ENCODE measurements at places on chromosomes 7 and 10. TPM values are rescaled to one million over a fixed set of nuclear protein-coding genes. Genes with fewer than 3 reads are reported as not detected.

DNA sequence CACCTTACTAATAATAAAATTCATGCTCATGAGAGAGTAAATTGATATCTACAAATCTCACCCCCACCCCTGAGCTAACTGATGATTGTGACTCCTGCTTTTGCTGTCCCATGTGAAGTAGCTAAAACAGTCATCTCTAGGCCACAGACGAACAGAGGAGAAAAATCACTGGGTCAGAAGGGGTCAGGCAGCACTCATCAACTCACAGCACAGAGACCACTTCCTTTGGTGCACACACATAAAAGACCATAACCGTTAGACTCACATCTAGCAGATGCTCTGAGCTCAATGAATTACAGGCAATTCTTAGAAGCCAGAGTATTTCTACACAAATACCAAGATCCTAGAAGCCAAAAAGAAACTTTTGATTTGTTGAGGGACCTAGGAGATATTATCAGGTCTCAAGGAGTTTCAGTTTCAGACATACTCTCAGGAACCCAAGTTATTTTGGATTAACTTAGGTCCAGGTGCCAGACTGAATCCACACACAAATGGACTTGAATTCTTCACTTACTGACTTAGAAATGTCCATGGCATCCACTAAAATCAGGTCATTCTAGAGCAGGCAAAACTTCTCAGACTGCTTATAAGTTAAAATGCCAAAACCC, 65.0 kb upstream of the TES start:
- DNase-seq: no peak

Gene ASIC3
- total RNA-seq: not detected

DNA sequence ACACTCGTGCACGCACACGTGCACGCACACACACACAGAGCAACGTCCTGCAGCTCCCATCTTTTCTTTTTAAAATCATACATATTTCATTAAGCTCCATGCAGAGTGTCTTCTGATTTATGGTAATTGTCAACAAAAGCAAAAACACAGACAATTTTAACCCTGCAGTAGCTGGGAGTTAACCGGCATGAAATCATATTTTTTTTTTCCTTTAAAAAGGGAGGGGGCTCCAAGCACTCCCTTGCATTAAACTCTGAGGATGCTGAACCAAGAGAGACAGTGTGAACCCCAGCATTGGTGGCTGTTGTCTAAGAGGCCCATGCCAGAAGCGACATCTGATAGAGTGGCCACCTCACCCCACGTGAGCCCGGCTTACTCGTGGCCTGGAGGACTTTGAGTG, 542.6 kb downstream of the DNAJB6 start:
- DNase-seq: no peak

GRCh38 chr10:100291356-100291755, 4.9 kb upstream of the BLOC1S2 start:
- DNase-seq: no peak

Gene CALCR
- total RNA-seq: not detected

Gene HOXA3
- 5.5 TPM for total RNA-seq

Gene CYP3A7
- not detected for total RNA-seq

Gene SUGCT
- 5.0 TPM for total RNA-seq

DNA sequence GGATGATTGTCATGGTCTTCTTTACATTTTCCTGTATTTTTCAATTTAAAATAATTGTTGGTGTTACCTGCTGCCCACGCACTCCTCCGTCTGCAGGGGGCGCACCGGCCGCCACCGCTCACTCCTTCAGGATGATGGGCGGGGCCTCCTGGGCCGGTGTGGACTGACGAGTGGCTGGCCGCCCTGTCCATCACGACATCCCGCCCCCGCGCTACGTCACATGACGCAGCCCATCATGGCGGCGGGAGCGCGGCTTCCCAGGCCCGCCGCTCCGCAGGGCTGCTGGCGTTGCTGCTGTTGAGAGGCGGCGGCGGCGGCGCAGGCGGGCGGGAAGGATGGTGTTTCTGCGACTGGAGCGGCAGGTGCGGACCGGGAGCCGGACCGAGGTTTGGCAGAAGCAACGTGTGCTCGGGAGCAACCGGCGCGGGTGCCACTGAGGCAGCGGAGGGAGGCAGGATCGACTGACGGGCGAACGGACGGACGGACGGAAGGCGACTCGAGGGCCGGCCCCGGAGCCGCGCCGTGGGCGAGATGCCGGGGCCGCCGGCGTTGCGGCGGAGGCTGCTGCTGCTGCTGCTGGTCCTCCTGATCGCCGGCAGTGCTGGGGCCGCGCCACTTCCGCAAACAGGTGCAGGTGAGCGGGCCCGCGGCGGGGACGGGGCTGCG, at the start of gene LMTK2:
LMTK2 (plus strand) TSS at position 216 of the 666 bp plus-strand sequence; CDS start at position 532, 316 bp downstream.
- peak; percentile 94 for DNase-seq

Gene DEPP1
- total RNA-seq: 31.7 TPM

DNA sequence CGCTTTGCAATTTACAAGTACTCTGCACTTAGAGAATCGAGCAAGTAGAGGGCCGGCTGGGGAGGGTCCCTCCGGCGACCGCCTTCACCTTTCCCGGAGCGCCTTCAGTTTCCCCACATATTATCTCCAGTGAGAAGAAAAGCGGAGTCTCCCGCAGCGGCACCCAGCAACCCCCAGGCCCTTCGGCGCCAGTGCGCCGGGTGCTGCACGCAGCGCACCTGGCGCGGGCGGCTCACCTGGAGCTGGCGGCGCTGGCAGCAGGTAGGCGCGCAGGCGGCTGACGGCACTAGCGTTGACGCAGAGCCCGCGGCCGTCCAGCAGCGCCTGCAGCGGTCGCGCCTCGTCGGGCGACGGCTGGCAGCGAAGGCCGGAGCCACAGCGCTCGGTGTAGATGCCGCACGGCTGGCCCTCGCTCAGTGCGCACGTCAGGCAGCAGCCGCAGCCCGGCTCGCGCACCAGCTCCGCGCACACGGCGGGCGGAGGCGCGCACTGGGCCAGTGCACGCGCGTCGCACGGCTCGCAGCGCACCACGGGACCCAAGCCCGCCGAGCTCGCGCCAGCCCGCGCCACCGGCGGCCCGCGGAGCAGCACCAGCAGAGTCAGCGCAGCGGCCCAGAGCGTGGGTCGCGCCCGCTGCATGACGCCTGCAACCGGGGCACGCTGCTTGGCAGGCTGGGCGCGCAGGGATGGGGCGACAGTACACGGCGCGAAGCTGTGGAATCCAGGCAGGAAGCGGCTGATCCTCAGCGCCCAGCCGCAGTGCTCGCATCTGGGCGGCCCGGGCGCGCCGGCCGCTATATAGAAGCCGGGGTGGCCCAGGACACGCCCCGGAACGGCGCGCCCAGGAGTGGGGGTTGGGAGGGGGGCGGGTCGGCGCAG, at the start of gene IGFBP3:
IGFBP3 (minus strand) TSS at position 771 of the 879 bp plus-strand sequence; CDS start at position 639, 132 bp downstream.
- DNase-seq: peak; percentile 85

GRCh38 chr10:6411436-6411835, 168.6 kb downstream of the PRKCQ start:
- DNase-seq: no peak

Measured in H4 (cell line).